ENCODE measurements at places on chromosomes 3 and 15.

DNA sequence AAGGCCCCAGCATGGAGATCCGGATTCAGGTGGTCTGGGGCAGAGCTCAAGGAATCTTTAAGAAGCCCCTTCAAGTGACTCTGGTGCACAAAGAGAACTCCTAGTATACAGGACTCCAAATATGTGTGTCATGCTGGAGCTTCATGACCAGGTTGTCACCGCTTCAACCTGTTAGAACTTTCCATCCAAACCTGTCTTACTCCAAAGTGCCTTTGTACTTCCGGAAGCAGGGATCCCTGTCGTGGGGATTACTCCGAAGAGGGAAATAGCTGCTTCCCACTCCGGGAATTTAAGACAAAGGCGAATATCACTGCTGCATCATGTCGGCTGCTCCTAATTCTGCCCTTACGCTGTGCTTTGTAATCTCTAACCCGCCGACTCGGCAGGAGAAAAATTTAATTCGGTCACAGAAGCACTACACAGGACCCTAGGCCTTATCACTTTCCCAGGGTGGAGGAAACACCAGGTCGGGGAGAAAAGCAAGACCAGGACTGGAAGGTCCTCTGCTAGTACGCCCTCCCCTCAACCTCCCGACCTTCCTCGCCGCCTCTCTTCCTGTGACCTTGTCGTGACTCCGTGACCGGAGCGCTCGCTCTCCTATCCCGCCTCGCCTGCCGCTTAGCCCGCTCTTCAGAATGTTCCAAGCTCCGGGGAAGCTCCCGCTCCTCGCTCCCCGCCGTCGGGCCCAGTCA is 730 bp downstream of the HIGD1A start:
- DNase-seq: peak; percentile 45

GRCh38 chr3:15711281-15711680 is 86.5 kb downstream of the ANKRD28 start:
- no peak for DNase-seq

- no peak for DNase-seq
Measured at GRCh38 chr3:94336046-94336753, 273.3 kb downstream of the NSUN3 start.

GRCh38 chr3:194296454-194297263 is 54.5 kb downstream of the CPN2 start:
- no peak for DNase-seq

GRCh38 chr3:179098388-179099077 is 26.9 kb upstream of the ZMAT3 start:
- DNase-seq: no peak

GRCh38 chr3:127070776-127071175 is 87.9 kb downstream of the PLXNA1 start:
- DNase-seq: no peak

- peak; percentile 83 for DNase-seq
Measured at GRCh38 chr3:112561484-112561733, 353 bp downstream of the ATG3 start.

GRCh38 chr15:75195122-75195765 is 6.4 kb upstream of the C15orf39 start:
- no peak for DNase-seq

DNA sequence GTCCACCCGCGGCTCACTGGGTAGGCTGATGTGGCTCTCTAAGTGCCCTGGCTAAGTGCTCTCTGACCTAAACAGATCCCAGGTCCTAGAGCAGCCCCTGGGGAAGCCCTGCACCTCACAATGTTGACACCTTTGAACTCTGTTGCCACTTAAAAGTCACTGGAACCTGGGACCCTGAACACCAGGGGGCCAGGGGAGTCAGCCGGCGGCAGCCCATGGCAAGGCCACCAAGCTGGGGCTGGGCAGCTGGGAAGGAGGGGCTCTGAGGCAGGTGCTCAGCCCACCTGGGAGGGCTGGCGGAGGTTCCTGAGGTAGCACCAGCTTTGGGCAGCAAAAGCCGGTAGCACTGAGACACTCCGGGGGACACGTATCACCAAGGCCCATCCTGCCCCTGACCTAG is 129.0 kb downstream of the CHSY1 start:
- no peak for DNase-seq

DNA sequence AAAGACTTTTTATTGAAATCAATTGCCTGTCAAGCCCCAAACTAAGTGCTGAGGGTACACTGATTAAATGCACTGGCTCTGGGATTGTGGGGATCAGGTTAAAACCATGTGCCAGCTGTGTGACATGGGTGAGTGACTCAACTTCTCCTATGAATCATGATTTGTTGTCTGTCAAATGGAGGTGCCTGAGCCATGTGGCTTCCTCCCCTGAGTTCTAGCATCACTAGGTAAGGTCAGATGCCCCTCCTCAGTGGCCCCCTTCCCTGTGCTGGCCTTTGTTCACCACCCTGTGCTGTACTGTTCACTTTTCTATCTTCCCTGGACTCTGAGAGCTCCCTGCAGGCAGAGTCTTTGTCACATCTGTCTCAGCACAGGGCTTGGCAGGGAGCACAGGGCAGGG is 43.6 kb upstream of the ATP2B2 start:
- peak; percentile 38 for DNase-seq

- no peak for DNase-seq
Measured at GRCh38 chr3:166195808-166196207, 358.6 kb upstream of the BCHE start.

DNA sequence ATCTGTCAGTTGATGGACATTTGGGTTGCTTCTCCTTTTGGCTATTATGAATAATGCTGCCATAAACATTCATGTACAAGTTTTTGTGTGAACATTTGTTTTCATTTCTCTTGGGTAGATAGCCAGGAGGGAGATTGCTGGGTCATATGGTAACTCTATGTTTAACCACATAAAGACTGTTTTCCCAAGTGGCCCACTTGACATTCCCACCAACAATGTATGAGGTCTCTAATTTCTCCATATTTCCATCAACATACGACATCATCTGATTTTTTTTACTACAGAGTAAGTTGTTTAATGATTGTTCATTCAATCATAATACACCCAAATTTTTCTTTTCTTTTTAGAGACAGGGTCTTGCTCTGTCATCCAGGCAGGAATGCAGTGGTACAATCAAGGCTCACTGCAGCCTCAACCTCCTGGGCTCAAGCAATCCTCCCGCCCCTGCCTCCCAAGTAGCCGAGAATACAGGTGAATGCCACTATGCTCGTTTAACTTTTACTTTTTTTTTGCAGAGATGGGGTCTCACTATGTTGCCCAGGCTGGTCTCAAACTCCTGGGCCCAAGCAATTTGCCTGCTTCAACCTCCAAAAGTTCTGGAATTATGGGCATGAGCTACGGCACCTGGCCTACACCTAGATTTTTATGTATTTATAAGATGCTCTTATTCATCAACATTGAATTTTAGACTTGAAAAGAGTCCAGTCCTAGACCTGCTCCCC is 6.8 kb downstream of the IP6K1 start:
- DNase-seq: no peak

GRCh38 chr15:39538936-39539335 is 41.9 kb upstream of the THBS1 start:
- no peak for DNase-seq

- DNase-seq: no peak
Measured at GRCh38 chr3:193970773-193971206, 165.2 kb upstream of the HES1 start.

GRCh38 chr15:31023841-31024240 is 32.4 kb upstream of the MTMR10 start:
- no peak for DNase-seq

DNA sequence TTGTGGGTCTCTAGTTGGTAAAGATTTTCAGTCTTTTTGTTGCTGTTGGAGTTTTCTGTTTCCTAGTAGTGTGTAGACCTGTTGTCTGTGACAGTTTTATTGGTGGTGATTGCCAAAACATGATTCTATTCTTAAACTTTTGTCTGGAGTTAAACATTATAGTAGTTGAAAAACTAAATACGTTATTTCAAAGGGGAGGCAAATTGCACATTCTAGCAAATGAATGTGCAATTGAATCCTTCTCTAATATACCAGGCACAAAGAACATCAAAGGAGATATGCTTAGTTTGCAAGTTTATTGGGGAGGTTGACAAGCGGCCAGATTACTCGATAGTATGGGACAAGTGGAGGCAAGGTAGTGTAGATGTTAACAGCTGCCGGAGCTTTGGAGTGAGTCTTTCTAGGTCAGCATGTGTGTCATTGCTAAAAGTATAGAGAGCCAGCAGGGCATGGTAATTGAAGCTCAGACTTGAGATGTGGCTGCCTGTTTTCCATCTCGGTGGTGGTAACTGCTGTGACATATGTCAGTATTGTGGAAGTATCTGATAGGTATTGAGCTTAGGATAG is 20.6 kb downstream of the CHD2 start:
- no peak for DNase-seq

DNA sequence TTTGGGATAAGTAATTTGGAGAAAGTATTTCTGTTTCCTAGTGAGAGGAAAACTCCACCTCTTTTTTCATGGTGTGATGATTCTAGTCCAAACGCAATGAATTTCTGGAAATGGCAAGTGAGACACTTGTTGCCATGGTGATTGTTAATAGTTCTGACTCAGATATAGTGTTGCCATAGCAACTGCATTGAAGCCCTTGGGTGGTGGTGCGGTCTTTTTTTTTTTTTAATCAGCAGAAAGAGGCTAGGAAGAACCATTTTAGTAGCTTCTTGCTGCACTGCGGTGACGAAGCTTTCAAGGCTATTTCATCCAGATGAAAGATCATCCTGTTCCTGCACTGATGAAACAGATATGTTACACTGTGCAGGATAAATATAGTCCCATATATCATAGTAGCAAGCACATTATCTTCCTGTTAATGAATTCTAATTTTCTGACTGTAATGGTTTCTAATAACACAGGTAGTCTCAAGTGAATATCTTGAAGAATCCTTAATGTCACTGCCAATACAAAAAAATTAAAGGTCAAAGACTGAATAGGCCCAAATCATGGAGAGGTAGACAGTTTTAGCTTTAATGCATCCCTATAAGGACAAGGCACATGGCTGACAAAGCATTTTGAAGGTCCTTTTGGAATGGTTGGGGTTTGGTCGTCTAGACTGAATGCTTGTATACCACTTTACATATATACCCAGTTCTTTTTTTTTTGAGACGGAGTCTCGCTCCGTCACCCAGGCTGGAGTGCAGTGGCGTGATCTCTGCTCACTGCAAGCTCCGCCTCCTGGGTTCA is 125.1 kb upstream of the ZBTB20 start:
- no peak for DNase-seq

DNA sequence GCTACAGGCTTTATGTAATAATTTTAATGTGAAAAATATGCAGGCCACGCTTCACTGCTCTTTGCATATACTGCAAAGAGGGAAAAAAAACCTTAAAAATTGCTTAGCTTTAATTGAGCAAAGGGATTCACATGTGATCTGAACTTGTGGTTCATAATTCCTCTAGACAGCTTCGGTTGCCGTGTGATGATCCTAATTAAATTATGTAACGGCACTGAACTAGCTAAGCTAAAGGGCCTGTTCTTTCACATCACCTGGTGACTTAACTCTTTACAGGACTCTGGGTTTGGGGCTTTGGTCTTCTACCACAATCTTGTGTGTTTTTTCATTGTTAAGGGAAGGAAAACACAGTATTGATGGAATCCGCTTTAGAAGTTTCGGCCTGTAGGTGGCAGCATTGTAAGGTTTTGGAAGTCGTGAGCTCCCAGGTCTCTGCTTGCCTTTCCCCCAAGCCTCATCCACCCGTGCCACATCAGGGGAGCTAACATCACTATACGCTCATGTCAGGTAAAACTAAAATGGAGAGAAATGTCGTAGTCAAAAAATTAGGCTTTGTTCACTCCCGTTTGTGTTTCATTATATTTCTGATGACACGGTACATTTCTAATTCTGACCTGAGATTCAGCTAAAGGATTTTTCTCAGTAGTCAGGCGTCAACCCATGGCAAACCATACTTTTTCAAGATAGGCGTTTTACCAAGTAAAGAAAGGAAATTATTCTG is 205.6 kb upstream of the DPH6 start:
- DNase-seq: peak; percentile 42

- DNase-seq: no peak
Measured at GRCh38 chr15:23869396-23869795, 182.3 kb upstream of the NDN start.

GRCh38 chr3:156211583-156211982 is 91.2 kb downstream of the KCNAB1 start:
- DNase-seq: no peak

DNA sequence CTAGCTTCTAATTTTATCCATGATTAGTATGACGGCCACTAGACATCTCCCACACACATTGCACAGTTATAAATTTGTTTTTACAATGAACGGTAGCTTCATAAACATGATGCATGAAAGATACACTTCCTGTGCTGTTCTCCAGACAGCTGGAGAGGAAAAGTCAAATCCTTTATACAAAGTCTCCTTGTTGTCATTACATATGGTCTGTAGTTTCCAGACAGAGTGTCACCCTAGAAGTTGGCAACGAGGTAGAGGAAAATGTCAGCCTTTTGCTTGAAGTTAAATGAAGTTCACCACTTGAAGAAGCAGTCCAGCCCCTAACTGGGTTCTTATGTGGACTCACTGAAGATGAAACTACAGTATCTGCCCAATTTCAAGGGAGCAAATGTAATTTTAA is 253.0 kb upstream of the P2RY1 start:
- no peak for DNase-seq

DNA sequence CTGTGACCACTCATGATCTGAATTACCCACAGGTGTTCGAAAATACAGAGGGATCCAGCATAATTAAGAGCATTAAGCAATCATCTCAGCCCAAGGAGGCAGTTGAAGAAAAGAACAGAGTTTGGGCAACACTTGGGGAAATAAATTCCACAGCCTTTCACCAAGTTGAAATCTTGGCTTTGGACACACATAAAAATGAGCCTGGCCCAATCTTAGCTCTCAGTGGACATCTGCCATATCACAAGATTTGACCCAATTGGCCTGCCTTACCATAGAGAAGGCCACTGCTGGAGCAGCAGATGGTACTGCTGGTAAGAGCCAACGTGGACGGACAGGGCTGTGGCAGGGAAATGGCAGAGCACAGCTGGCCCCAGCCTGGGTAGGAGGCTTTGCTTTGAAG is 13.0 kb downstream of the FOXP1 start:
- no peak for DNase-seq

DNA sequence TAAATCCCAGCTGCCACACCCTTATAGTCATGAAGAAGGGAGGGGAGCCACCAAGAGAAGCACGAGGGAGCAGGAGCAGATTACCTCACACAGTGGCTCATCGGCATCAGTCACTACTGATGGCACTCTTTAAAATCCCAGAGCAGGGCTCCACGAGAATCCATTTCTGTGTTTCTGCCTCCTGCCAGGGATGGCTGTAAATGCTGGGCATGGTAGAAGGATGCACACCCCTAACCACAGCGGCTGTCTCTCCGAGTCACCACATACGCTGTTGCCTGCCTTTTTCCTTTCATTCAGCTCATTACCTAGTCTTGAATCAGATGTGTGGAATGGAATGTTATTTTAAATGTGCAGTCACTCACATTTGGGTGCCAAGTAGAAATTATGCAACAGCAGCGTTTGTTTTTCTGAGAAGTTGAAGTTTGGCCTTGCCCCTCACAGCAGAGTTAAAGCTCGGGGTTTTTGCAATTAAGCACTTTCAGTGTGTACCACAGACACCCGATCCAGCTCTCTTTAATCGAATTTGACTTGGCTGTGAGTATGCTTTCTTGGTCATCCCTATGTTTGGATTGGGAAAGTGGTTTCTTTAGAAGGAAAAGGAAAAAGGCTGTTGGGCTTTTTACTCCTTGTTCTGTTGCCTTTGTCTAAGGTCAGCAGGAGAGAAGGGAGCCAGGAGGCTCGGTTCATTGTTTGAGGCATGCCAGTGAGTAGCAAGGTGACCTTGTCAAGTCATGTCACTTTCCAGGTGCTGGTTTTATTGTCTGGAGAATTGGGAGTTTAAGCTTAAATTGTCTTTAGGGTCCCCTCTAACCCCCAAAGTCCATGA is 284.2 kb upstream of the TPM1 start:
- DNase-seq: no peak

All from CD4-positive, alpha-beta T cell treated with Interleukin-17A for 4 hours (primary cell).